ENCODE measurements at places on chromosomes 12 and 14.

- no peak for DNase-seq
Measured at GRCh38 chr14:67963960-67964812, 144.6 kb downstream of the RAD51B start.

GRCh38 chr12:108112832-108113556 is 16.1 kb upstream of the WSCD2 start:
- no peak for DNase-seq

GRCh38 chr14:36757734-36758601 is 96.3 kb downstream of the PAX9 start:
- DNase-seq = no peak

DNA sequence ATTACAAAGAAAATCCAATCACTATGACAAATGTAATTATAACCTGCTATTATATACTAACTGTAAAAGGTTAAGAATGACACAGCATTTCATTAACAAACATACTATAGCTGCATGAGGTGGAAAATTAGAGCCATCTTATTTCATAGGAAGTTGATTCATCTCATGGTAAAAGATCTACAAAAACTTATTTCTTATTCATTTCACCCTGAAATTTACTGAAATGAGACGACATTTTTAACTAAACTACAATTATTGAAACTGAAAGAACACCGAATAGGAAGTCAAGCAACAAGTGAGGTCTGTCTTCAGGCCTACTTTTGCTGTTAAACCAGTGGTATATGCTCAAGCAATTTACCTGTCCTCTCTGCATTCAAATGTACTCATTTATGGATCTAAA is 87.2 kb downstream of the CEP83 start:
- DNase-seq = no peak

GRCh38 chr12:118480235-118480634 is 103.9 kb downstream of the SUDS3 start:
- no peak for DNase-seq
